ENCODE measurements at places on chromosomes 4 and X.

DNA sequence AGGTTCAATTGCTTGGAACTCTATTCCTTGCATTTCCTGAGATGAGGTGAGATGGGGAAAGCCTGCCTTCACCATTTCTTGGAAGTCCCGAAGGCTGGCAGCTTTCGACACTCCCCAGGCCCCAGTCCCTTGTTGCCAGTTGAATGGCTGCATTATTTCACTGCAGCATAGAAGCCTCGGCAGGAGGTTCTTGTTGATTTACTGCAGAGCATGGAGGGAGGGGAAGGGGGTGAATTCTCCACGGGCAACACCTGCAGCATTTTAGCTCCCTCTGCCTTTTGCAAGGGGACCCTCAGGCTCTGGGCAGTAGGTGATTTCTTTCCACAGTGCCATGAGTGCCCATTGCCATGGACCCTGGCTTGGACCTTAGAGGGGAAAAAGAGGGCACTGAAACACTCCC is 10.7 kb upstream of the BCLAF3 start:
- DNase-seq = no peak

DNA sequence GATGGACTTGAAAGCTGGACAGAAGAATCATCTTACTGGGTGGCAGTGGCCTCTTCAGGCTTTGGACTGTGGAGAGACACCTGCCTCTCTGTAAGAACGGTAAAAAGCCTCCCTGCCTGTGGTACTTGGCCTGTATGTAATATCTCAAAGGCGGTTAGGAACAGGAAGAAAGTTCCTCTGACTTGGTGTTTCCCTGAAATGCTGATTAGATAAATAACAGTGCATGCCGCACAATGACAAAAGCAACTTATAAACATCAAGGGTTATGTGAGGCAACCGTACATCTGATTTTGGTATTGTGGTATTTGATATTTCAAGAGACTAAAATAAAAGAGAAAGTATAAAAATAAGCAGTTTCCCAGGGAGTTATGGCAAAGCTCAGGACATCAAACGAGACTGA is 92.4 kb upstream of the SORBS2 start:
- DNase-seq = no peak

- no peak for DNase-seq
These were observed 70.8 kb downstream of the RGS12 start for GRCh38 chr4:3363411-3364141.

DNA sequence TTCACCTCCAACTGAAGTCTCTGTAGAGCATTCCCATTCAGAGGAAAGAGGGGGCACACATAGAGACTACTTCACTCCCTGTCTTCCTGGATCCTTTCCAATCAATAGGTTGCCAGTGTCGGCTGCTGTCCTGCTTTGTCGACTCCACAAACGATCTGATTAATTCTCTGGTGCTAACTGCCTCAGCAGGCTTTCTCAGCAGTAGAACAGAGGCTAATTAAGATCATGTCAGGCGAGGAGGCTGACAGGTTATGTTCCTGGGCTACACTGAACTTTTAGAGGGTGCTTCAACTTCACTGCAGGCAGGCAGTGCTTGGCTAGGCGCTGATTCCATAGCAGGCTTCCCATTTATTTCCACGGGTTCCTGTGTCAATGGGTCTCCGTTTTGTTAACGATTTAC is 79.2 kb downstream of the GRIA3 start:
- no peak for DNase-seq

DNA sequence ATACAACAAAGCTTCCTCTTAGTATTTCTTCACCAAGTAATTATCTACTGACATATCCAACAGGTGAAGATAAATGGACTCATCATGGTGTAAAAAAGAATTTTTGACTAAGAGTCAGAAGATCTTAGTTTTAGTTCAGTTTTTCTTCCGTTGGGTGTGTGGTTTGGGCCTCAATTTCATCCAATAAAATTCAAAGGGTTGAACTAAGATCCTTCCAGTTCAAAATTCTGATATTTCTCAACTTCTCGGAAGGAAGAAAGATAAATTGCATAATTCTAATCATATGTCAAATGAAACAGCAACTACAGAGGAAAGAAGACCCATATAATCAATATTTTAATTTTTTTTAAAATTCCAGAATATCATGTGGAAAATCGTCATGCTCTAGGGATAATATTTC is 192.7 kb downstream of the SPRY1 start:
- no peak for DNase-seq

- DNase-seq = no peak
These were observed 50.4 kb upstream of the TBL1X start for GRCh38 chrX:9414416-9414815.

DNA sequence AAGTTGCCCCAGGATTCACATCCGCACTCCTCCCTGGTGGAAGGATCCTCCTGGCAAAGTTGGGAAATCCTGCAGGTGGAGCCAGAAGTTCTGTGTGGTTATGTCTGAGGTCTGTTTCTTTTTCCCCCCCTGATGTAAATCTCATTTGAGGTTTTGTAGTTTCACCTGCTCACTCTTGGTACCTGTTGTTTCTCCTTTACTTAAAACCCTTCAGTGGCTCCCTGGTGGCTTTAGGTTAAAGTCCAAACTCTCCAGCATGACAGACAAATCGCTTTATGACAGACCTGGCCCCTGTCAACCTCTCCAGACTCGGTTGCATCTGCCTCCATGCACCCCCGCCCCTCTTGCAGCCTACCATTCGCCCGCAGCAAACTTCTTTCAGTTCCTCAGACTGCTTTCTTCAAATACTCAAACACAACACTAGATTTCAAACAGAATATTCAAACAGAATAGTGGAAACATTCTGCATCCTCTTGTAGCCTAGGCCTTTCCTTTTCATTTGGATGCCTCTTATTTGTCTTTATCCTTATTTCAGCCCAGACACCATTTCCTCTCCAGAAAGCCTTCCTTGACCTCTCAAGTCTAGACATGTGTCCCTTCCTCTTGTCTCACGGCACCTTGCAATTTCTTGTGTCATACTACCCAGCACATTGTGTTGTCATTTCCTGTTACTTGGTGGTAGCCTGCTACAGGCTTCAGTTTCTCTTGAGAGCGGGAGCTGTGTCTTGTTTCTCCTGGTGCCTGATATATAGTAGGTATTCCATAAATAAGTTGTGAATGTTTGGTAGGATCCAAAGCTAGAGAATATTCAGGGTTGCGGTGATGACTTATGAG is 24.8 kb downstream of the IL13RA1 start:
- no peak for DNase-seq
